NCI-H187 (cell line): ENCODE measurements at places on chromosomes 5 and 9.

GRCh38 chr5:52660621-52661020, 127.1 kb upstream of the ITGA1 start:
- DNase-seq, result no peak

DNA sequence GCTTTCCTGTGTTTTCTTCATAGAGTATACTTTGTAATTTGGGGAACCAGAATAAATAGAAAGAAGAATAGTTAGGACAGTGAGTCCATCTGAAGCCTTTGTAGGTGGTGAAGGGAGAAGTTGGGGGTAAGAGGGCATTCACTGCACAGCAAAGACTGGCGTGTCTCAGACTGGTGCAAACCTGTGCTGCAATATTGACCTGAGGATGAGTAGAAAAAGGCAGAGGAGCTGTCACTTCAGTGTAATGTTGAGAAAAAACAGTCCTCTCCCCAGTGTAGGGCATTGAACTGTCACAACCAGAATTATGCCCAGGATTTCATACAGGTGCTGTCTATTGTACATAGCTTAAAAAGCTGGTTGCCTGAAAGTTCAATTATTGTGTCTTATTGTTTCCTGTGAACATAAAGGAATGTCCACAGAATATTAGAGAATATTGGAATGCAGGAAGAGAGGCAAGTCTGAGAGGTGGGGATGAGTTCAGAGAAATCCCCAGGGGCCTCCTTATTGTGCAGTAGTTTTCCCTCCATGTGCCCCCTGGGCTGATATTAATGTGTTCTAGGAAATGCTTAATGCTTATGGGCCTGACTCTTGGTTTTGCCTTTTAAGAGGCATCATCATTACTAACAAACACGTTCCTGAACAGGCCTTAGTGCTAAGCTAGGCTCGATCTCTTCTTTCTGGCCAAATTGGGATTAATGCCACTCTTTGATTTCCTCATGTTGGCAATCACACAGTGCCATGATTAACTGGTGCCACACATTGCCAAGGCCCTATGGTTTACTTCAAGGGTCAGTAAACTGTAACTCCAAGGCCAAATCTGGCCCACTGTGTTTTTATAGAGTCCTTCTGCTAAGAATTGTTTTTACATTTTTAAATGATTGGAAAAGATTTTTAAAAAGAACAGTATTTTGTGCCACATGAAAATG, 34.0 kb downstream of the DAPK1 start:
- DNase-seq, result no peak

DNA sequence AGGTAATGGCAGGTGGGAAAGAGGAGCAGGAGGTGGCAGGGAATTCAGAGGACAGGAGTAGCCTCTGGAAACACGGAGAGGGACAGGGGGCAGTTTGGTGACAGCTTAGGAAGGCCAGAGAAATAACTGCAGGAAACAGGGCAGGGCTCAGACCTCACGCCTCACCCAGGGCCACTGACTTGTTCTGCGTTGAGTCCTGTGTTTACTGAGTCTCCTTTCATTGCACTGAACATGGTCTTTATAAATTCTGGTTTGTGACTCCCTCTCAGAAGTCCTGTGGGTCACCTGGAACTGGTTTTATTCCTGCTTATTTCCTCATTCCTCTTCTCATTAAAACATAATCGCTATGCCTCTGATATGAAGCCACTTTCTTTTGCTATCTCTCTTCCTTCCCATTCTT, 55.2 kb upstream of the ZNF622 start:
- no peak for DNase-seq

GRCh38 chr5:128674837-128675446, 136.9 kb upstream of the FBN2 start:
- no peak for DNase-seq

DNA sequence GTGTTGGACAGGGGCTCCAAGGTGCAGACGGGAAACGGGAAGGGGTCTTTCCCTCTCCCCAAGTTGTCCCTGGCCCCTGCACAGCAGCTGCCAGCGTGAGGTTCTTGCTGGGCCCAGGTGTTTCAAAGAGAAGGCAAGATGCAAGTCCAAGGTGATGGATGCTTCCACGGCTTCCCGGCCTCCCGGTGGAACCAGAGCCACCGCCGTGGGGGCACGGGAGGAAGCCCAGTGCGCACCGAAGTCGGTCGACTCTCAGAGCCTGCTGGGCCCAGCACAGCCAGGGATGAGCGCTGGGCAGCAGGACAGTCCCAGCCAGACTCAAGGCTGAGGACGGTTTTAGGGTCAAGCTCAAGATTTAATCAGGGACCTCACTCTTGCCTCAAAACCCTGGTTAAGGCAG, 25.2 kb upstream of the BARHL1 start:
- no peak for DNase-seq

DNA sequence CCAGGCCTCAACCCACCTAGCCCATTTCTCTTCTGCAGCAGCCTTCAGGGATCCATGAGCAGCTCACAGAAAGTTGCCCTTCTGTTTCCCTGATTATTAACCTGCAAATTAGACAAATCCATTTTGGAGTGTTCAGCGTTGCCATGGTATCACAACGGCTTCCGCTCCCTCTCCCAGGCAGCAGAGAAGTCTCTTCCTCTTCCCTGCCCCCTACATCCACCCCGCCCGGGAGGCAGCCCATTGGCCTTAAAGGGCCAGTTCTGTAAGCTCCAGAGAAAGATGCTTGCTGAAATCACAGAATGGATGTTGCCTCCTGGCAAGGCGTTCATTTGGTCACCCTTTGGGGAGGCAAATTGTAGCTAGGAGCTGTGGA, 47.7 kb upstream of the BOD1 start:
- no peak for DNase-seq

- DNase-seq, result no peak
Observed at GRCh38 chr9:88173378-88173999, 35.2 kb upstream of the SPATA31C2 start.

DNA sequence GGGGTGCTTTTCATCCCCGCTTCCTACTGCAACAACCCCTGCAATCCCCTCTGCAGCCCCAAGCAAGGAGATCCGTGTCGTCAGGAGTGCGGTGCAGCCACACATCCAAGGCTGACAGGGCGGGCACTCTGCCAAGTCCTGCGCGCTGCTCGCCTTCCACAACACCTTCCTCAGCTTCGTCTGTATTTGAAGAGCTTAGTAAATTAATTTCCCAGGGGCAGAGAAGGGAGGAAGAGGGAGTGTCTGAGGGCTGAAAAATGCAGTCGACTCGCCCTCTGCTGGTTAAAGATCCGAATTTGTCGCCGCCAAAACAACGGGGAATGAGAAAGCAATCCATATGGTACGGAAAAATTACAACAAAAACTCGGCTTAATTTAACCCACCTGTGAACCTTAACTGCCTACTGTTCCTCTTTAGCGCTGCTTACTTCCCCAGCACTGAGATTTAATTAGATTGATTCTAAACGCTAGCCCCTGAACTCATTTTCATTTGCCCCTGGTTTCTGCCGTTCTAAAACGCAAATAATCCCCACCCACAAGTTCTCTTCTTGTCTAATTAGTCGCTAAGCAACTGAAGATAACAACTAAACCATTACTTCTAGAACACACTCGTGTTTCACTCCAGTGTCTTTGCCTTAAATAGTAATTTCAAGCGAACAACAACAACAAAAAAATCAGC, 10.9 kb upstream of the PCDHB1 start:
- DNase-seq, result peak; percentile 87

- DNase-seq, result no peak
Observed at GRCh38 chr9:81664638-81665222, 24.6 kb downstream of the TLE1 start.

DNA sequence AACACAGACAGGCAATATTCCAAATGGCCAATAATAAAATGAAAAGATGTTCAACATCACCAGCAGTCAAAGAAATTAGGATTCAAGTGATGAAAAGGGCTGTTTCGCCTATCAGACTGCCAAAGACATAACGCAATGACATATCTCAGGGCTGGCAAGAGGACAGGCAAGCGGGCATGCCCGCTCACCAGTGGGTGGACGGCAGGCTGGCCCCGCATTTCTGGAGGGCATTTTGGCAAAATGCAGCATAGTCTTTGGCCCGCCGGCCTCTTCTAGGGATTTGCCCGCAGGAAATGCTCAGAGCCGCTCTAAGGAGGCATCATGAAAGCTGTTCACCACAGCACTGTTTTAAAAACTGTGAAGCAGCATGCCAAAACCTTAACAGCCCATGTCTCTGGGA, 1.4 kb upstream of the PPP1R26 start:
- no peak for DNase-seq

GRCh38 chr5:125581311-125581710, 834.9 kb upstream of the ZNF608 start:
- no peak for DNase-seq

GRCh38 chr9:68749135-68749534, 44.1 kb downstream of the PIP5K1B start:
- no peak for DNase-seq

DNA sequence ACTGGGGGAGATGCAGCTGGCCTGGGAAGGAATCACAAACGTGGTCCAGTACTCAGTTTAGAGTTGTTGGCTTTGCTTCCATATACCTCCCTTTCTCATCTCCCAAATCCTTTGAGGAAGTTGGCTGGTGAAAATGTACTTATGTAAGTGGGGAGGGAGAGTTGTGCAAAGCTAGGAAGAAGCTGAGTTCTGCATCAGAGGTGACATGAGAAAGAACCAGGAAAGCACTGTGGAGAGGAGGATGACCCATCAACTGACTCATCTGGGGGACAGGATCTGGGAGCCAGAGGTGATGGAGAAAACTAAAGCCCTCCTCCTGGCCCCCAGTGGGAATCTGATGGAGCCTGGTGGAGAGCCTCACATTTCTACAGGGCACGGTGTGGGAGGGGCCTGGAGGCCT, 16.2 kb downstream of the KCNMB1 start:
- no peak for DNase-seq

GRCh38 chr5:77305222-77305846, 94.9 kb downstream of the PDE8B start:
- no peak for DNase-seq
